ENCODE measurements at places on chromosomes 13 and 19. TPM values are rescaled to one million over a fixed set of nuclear protein-coding genes. Genes with fewer than 3 reads are reported as not detected.

DNA sequence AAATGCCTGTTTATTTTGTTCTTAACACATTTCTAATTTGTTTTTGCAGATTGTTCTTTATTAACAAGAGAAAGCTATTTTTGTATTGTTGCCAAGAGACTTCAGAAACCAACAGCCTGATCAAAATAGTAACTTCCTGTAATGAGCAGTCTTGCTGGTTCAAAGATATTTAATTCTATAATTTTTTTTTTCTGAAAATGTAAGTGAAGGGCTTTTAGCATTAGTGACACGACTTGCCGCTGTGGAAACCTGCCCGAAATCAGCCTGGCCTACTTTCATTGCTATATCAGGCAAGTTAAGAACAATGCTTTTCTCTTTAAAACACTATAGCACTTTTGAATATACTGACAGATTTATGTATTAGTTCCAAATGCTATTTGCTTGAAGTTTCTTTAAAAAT is 374.3 kb downstream of the EFNB2 start:
- no peaks in the 10 kb centered on the region for H3K36me3 ChIP-seq
- H3K27me3 ChIP-seq = no peaks in the 10 kb centered on the region
- H3K4me1 ChIP-seq = no peaks in the 10 kb centered on the region
- H3K4me3 ChIP-seq = no peak overlapping the region
- H3K27ac ChIP-seq = no peak overlapping the region
- DNase-seq = no peak

Gene SPRYD7
- 10.6 TPM for total RNA-seq

GRCh38 chr19:33740811-33741396 is 55.8 kb upstream of the KCTD15 start:
- DNase-seq = no peak
- H3K4me1 ChIP-seq = no peaks in the 10 kb centered on the region
- H3K4me3 ChIP-seq = no peak overlapping the region
- no peaks in the 10 kb centered on the region for H3K36me3 ChIP-seq

Gene PTH2
- total RNA-seq = not detected

GRCh38 chr13:111977179-111977506 is 89.8 kb upstream of the SOX1 start:
- no peaks in the 10 kb centered on the region for H3K4me1 ChIP-seq
- DNase-seq = no peak
- no peaks in the 10 kb centered on the region for H3K27me3 ChIP-seq
- no peak overlapping the region for H3K4me3 ChIP-seq
- H3K36me3 ChIP-seq = no peaks in the 10 kb centered on the region

GRCh38 chr19:35458731-35459391 is 10.8 kb downstream of the FFAR2 start:
- H3K4me1 ChIP-seq = peaks cover 46% of the 10 kb centered on the region
- H3K27ac ChIP-seq = peak overlapping the region; percentile 69
- H3K27me3 ChIP-seq = no peaks in the 10 kb centered on the region

Gene SOX1
- total RNA-seq = not detected

DNA sequence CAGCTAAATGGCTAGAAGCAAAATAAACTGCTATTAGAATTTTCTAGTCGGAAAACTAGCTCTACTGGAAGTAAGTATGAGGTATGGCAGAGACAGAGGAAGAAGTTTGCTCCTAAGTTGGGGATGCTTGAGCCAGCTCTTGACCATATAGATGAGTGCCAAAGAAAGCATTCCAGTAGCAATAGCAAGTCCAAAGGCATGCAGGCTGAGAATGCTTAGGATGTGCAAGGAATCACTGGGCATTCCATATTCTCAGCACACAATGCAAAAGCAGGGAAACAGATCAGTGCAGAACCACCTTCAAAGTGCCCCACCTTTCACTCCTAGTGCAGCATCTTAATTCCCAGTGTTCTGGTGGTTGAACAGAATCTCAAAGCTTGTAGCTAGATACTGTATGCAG is 32.9 kb downstream of the SERTM1 start:
- no peak overlapping the region for H3K4me3 ChIP-seq
- no peaks in the 10 kb centered on the region for H3K4me1 ChIP-seq
- H3K27ac ChIP-seq = no peak overlapping the region
- no peaks in the 10 kb centered on the region for H3K36me3 ChIP-seq
- DNase-seq = no peak

Gene CFD
- total RNA-seq = 322 TPM

- H3K27ac ChIP-seq = no peak overlapping the region
- no peak for DNase-seq
- H3K36me3 ChIP-seq = no peaks in the 10 kb centered on the region
- no peak overlapping the region for H3K4me3 ChIP-seq
Measured at GRCh38 chr13:102045731-102046130, 356.1 kb downstream of the FGF14 start.

GRCh38 chr13:26713341-26713740 is 47.2 kb downstream of the GPR12 start:
- no peak overlapping the region for H3K27ac ChIP-seq
- H3K36me3 ChIP-seq = no peaks in the 10 kb centered on the region
- H3K4me3 ChIP-seq = no peak overlapping the region
- no peaks in the 10 kb centered on the region for H3K27me3 ChIP-seq
- DNase-seq = no peak
- no peaks in the 10 kb centered on the region for H3K4me1 ChIP-seq

Data from upper lobe of left lung (tissue), 6 donors.